ENCODE measurements at places on chromosomes 5 and 9.

DNA sequence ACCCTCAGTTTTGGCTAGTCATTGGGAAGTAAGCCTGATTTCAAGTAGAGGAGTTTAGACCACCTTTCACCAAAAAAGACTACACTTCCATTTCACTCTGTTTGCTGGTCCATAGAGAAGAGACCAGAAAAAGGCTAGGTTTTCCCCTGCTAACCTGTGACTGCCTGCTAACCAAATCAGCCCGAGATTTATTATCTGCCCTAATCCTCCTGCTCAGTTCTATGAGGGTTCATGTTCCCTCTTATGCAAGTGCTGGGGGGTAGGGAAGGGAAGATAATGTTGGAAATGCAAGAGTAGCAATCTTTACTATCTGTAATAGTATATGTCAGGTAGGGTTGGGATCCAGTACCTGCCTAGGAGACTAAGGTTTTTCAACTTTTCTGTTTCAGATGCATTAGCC, 51.6 kb upstream of the CCNG1 start:
- no peak for DNase-seq

GRCh38 chr5:430214-430925, 12.6 kb upstream of the EXOC3 start:
- DNase-seq = no peak

DNA sequence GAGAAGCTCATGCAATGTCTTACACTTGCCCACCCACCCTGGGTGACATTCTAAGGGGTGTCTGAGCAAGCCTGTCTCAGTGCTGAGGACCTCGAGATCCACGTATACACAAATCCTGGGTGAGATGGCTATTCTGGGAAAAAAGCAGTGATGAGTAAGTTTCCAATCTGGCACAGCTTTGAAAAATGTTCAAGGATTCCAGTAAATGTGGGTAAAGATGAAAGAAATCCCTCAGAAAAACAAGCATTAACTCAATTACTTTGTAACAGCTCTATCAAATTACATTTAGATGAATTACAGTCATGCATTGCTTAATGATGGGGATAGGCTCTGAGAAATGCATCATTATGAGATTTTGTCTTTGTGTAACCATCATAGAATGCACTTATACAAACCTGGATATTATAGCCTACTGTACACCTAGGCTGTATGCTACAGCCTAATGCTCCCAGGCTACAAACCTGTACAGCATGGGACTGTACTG, 26.9 kb downstream of the GOLM1 start:
- no peak for DNase-seq

DNA sequence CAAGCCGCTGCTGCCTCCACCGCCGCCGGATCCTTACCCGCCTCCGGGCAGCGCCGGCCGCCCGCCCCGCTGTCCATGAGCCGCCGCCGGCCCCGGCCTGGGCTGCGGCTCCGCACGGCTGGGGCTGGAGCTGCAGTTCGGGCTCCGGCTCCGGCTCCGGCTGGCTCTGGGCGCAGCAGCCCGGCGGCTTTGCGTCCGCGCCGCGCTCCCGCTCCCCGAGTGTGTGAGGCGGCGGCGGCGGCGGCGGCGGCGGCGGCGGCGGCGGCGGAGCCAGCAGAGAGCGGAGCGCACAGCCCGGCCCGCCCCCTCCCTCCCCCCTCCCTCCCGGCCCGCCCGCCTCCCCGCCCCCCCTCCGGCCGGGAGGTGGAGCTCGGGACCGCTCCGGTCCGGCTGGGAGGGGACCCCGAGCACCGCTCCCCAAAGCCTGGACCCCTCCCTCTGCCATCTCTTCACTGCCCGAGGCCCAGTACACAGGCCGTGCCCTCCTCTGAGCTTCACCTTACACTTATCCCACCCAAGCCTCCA, at the start of gene PCDH1:
Gene PCDH1, minus strand, starts transcription at position 225 of the 525 bp plus-strand sequence. Its CDS starts 148 bp downstream, at position 77.
- DNase-seq = no peak

- no peak for DNase-seq
Measured at GRCh38 chr9:5436441-5436840, 1.3 kb downstream of the PLGRKT start.

GRCh38 chr5:111432883-111433536, 79.3 kb downstream of the STARD4 start:
- DNase-seq = no peak

DNA sequence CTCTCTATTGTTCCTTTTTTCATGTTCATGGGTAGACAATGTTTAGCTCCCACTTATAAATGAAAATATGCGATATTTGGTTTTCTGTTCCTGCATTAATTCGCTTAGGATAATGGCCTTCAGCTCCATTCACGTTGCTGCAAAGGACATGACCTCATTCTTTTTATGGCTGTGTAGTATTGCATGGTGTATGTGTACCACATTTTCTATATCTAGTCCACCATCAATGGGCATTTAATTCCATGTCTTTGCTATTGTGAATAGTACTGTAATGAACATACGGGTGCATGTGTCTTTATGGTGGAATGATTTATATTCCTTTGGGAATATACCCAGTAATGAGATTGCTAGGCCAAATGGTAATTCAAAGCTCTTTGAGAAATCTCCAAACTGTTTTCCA, 392.0 kb downstream of the EFNA5 start:
- DNase-seq = no peak

GRCh38 chr9:112789473-112789872, 38.9 kb downstream of the SNX30 start:
- no peak for DNase-seq

DNA sequence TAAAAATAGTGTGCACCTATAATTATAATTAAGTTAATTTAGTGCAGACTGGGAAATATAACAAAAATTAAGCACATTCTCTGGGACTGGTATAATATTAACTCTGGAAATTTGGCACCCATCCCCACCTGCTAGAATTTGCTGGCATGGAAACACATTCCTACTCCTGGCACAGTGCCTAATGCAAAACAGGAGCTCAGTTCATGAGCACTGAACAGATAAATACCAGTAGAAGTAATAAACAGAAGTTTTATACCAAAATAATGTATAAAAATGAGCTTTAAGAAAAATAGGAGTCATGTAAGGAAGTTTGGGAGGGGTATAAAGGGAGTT, 23.7 kb upstream of the NPR3 start:
- no peak for DNase-seq

DNA sequence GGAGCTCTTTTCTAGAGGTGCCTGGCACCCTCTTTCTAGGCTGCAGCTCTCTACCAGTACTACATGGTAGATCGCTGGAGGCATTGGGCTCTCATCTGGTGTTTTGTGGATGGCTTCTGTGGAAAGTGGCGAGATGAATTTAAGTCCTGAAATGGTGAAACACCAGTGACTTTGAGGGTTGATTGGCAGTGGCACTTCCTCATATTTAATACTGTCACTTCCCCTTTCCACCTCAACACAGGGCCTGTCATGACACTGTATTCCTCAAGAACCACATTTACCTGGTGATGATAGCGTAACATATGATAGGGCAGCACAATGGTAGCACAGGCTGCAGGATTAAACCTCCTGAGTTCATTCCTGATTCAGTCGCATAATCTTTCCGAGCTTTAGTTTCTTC, 132.1 kb downstream of the KDM4C start:
- DNase-seq = no peak

DNA sequence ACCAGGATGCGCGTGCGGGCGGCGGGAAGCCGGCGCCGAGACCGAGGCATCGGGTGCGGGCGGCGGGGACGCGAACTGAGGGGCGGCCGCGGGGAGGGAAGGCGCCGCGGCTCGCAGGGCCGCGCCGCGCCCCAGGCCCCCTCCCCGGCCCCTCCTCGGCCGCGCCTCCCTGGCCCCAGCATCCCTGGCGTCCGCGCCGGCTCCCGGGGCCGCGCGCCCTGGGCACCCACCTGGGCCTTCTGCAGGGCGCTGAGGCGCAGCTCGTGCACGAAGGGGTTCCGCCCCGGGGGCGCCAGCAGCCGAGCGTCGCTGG, 324 bp downstream of the LPCAT1 start:
- DNase-seq = no peak

DNA sequence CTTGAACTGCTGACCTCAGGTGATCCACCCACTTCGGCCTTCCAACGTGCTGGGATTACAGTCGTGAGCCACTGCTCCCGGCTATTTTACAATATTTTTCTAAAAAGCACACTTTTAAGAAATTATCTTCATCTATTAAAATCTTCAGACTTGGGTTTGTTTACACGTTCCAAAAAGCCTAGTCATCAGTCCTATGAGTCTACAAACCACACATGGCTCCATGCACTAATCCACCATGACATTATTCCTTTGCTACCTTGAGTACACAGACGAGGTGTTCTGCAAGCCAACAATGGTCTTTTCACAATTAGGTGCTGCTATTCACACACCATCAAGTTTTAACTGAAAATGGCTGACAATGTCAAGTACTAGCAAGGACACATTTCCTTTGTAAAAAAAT, 41.0 kb downstream of the TRPM6 start:
- no peak for DNase-seq

- no peak for DNase-seq
Measured at GRCh38 chr5:35360671-35361070, 130.4 kb upstream of the PRLR start.

GRCh38 chr5:150411245-150411979, 1.3 kb downstream of the CD74 start:
- DNase-seq = peak; percentile 60

- no peak for DNase-seq
Measured at GRCh38 chr5:21817668-21818369, 1035.3 kb downstream of the CDH12 start.

- DNase-seq = no peak
Measured at GRCh38 chr5:66361070-66361469, 217.0 kb downstream of the SREK1 start.

GRCh38 chr9:99154356-99154755, 49.4 kb downstream of the TGFBR1 start:
- no peak for DNase-seq

DNA sequence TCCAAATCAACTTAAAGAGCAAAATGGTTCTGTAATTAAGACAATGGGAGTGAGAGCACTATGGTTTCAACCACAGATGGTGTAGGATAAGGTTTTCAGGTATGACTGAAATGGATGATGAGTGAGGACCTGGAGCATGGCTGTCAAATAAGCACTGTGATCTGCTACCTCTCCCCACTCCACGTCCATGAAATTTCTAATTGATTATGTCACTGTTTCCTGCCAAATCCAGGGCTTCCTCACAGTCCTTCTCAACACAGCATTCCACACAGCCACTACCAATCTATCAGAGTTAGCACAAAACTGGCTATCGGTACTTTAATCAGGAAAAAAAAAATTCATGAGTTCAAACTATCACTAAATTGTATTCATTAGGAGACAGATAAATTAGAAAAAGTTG, 420.4 kb upstream of the WWC1 start:
- no peak for DNase-seq

DNA sequence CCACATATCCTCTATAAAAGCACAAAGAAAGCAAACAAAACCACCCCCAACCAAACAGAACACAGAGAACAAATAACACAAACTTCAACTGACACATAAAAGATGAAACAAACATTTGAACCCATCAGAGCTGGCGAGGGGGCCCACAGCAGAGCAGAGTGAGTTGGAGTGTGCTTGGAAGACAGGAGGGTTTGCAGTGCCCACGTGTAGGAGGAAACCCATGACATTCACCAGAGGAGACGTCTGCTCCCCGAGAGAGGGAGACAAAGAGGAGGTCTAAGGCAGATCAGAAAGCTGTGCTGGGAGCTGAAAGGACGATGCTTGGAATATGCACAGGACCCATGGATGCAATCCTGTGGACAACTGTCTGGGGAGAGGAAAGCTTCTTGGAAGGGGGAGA, 27.0 kb downstream of the MRPL36 start:
- no peak for DNase-seq

DNA sequence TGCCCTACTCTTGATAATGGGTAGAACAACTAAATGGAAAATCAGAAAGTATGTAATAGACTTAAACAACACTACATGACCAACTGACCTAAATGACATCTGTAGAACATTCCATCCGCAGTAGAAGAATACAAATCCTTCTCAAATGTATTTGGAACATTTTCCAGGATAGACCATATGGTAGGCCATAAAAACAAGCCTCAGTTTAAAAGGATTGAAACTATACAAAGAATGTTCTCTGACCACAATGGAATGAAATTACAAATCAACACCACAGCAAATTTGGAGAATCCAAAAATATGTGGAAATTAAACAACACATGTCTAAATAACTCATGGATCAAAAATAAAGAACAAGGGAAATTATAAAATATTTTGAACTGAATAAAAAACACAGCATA, 189.2 kb downstream of the NDUFS4 start:
- DNase-seq = no peak

- no peak for DNase-seq
Measured at GRCh38 chr9:114905170-114905940, 25.0 kb downstream of the TNFSF8 start.

GRCh38 chr5:133992429-133993155, 12.2 kb downstream of the VDAC1 start:
- DNase-seq = no peak

GRCh38 chr9:133443982-133444381, 15.8 kb upstream of the CACFD1 start:
- DNase-seq = no peak

- no peak for DNase-seq
Measured at GRCh38 chr9:85987236-85987635, 46.3 kb downstream of the NAA35 start.

DNA sequence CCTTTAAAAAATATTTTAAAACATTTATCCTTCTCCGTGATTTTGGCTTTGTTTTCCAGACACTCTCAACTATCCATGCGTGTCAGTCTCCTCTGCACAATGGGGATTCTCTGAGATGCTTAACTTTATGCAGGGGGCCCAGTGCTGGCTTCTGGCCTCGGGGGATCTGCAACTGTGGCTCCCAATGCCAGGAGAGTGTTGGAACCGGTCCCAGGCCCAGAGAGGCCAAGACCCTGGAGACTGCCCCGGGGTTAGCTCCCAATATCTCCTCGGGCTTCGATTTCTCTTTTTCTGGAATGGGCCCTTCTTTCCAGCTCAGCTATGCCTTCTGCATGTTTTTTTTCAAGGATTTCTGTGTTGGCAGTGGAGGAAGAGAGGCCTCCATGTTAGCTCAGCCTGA, 20.1 kb upstream of the SARDH start:
- DNase-seq = no peak

DNA sequence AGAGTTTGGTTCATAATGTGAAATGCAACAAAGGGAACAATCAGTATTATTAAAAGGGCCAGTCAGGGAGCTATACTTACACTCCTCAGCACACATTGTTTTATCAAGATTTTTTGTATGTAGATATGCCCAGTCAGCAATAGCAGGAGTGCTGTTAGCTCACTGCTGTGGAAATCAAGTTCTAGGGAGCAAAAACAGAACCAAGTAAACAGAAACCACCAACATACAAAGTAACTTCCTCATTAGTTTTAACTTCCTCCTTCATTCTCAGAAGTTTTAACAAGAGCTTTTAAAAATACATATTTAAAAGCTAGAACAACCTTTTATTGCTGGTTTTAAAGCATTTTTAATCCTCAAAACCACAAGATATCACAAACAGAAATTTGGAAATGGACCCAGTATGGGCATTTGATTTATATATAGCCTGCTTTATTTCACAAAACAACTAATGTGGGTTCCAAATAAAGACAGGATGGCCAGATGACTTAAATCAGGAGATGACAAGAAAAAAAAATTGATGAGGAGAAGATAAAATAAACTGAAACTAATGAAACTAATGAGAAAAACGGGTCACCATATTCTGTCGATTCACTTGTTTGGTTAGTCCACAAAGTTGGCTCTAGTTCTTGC, 178.5 kb downstream of the ADAMTS12 start:
- no peak for DNase-seq

All from T follicular helper cell (primary cell).